ENCODE measurements at places on chromosomes 12 and 14.

- DNase-seq = no peak
Observed at GRCh38 chr12:131934535-131934934, 5.5 kb downstream of the PUS1 start.

- no peak for DNase-seq
Observed at GRCh38 chr12:70149013-70149412, 94.2 kb upstream of the CNOT2 start.

GRCh38 chr14:87080146-87080545 lies 912.8 kb downstream of the GALC start:
- DNase-seq = no peak

DNA sequence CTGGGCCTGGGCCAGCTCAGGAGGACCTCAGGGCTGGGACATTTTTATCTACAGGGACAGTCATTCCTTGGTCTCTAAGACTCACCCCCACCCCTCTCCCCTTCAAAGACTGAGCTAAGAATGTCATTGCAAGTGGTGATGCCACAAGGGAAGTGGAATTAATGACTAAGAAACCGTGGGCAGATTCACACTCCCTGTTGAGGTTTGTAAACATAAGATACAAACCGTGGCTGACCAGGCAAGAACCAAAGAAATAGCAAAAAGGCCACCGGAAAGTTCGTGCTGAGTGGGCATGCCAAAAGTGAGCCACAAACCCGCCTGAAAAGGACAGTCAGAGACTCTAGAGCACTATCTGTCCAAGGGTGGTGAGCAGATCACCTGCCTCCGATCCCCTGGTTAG lies 25.7 kb downstream of the NUAK1 start:
- DNase-seq = peak; percentile 90

DNA sequence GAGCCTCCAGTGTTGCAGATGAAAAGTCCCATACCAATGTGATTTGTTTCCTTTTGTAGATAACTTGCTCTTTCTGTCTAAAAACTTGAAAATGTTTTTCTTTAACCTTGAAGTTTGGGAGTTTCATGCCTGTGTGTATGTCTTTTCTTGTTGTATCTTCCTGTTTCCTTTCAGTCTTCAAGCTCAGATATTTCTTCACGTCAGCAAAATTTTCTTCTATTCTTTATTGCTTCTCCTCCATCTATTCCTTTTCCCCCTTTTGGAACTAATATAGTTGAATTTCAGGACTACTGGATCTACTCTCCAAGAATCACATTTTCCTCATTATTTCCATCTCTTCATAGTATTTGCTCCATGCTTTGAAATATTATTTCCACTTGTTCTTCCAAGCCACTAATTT lies 23.9 kb downstream of the SOAT2 start:
- DNase-seq = no peak

GRCh38 chr12:10241727-10242126 lies 29.1 kb downstream of the GABARAPL1 start:
- no peak for DNase-seq

GRCh38 chr12:115273456-115273855 lies 589.5 kb upstream of the TBX3 start:
- no peak for DNase-seq

DNA sequence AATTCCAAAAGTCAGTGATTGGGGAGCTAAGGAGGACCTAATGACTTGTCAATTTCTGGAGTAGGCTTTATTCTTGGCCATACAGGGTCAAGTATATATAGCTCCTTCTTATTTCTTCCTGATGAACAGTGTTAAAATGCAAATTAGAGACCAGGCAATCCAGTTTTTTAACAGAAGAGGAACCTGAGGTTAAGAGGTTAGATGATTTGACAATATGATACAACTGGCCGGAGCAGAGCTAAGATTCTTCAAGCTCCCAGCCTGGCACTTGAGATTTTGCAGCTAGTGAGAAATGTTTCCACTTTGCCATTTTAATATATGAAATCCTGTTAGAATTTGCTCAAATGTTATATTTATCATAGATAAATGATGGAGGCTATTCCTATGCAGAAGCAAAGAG lies 204.0 kb downstream of the SSPN start:
- no peak for DNase-seq

DNA sequence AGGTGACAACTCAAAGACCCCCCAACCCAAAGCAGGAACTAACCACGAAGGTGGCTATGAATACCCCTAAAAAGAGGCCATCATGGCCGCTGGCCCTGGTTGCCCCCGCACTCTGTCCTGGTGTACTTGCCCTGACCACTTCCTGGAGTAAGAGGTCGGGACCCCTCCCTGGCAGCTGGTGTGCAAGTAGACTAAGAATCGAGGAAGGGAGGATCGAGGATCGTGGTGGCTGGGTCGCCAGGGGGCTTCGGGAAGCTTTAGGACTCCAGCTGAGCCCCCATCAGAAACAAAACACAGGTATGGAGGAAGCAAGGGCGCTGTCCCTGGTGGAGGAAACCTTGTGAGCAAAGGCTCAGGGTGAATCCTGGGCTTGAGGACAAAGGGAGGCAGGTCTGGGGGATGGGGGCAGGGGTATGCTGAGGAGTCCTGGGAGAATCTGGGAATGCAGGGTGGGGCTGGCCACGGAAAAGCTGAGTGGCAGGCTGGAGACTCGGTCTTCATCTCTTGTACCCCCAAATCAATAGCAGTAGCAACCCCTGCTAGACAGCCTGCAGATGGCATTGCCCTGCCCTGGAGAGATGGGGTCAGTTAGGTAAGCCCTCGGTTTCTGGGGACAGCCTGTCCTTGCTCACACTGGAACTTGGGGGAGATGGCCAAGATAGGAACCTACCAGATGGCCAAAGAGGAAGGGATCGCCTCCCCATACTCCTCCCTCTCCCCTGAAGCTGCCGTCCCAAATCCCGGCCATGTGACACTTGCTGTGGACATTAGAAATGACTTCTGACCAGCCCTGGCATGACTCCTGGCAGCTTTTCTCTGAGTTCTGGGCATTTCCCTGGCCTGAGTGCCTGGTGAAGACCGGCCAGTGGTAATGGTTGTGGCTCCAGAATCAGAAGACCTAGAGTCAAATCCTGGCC lies 45.3 kb upstream of the ESRRB start:
- no peak for DNase-seq

GRCh38 chr12:73220951-73221350 lies 948.8 kb downstream of the TRHDE start:
- DNase-seq = no peak

- DNase-seq = no peak
Observed at GRCh38 chr14:105879867-105880561, 353.6 kb downstream of the TMEM121 start.

DNA sequence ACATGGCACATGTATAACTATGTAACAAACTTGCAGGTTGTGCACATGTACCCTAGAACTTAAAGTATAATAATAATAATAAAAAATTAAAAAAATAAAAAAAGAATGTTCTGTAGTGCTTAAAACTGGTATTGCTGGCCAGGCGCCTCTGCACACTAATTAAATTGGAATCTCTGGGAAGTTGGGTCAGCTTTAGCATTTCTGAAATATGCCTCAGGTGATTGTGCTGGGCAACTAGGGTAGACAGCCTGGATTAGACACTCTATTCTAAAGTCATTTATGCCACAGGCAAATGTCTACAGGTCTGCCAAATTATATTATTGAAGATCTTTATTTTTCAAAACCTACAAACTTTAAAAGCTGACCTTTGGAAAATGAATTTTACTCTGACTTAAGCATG lies 55.3 kb downstream of the PPM1H start:
- peak; percentile 56 for DNase-seq

DNA sequence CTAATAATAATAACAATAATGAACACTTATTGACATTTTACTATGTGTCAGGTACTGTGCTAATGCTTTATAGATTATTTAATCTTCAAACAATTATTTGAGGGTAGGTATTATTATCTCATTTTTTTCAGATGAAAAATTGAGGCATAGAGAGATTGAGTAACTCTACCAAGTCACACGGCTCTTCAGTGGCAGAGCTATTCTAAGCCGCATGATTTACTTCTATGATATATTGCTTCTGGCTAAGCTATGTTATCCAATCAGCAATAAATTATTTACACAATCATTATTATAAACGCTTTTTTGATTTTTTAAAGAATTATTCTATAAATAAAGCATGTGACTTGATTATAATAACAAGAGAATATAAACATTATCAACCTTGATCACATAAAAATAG lies 80.0 kb downstream of the TMEM30B start:
- DNase-seq = no peak

DNA sequence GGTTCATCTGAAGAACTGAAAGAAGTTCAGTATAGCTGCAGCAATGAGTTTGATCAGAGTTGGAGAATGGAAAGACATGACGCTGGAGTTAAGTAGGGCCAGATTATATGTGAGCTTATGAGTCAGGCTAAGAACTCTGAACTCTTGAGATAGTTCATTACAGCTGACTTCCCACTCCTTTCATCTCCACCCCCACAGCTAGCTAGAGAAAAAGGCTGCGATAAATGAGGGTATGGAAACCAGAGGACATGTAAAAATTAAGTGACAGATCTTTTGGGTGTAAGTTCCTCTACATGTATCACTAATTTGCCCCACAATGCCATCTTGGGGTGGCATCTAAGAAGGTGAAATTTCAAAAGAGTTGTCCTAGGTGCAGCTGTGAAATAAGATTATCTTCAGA lies 28.6 kb downstream of the PYM1 start:
- no peak for DNase-seq

- DNase-seq = peak; percentile 80
Observed at GRCh38 chr12:77032406-77032805, 33.0 kb downstream of the E2F7 start.

- peak; percentile 36 for DNase-seq
Observed at GRCh38 chr12:32032205-32032810, 73.1 kb downstream of the RESF1 start.

GRCh38 chr14:96917442-96917963 lies 120.3 kb downstream of the VRK1 start:
- DNase-seq = no peak

DNA sequence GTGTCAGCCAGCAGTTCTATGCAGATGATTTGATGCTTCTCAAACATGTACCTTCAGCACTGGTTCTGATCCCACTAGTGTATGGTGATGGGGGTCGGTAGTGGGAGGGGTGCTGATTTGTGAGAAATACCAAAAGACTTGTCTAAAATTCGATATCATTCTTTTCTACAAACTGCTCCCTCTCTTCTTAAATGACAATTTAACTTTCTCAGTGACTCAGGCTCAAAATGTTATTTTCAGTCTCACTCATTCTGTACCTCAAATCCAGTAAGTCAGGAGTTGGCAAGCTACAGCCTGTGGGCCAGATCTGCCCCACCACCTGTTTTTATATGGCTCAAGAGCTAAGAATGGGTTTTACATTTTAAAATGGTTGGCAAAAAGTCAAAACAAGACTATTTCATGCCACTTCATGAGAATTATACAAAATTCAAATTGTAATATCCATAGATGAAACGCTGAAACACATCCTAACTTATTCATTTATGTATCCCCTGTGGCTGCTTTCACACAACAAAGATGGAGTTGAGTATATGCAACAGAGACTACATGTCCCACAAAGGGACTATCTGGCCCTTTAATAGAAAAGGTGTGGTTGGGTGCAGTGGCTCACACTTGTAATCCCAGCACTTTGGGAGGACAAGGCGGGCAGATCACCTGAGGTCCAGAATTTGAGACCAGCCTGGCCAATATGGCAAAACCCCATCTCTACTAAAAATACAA lies 6.6 kb upstream of the NOP2 start:
- DNase-seq = no peak
